Neural crest cell (in vitro differentiated cells): ENCODE measurements at places on chromosomes 2 and 18. TPM values are rescaled to one million over a fixed set of nuclear protein-coding genes. Genes with fewer than 3 reads are reported as not detected.

- no peak for DNase-seq
Measured at GRCh38 chr2:17557596-17557995, 17.1 kb downstream of the VSNL1 start.

- DNase-seq = no peak
Measured at GRCh38 chr2:40844353-40845277, 392.7 kb upstream of the SLC8A1 start.

Gene ANTXR1
- 60.2 and 61.1 TPM in 2 replicates for total RNA-seq

Gene DTNA
- 11.3 and 13.3 TPM in 2 replicates for total RNA-seq
